ENCODE measurements at places on chromosomes 5 and 9.

DNA sequence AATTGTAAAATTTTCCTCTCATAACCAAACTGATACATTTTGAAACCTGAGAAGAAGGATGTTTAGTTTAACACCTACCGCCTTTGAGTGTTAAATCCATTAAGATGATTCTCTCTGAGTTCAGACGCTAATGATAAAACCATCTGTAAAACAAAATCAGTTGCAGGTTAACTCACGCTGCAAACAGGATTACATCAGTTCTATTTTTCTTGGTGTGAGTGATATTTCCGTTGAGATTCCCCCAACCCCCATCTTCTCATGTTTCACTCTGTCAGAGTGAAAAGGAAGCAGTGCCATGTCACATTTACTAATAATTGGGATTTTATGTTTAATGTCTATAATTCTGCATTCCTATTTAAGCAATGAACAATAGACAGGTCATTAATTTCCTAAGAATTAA is 146.5 kb downstream of the FANCC start:
- no peak for DNase-seq

DNA sequence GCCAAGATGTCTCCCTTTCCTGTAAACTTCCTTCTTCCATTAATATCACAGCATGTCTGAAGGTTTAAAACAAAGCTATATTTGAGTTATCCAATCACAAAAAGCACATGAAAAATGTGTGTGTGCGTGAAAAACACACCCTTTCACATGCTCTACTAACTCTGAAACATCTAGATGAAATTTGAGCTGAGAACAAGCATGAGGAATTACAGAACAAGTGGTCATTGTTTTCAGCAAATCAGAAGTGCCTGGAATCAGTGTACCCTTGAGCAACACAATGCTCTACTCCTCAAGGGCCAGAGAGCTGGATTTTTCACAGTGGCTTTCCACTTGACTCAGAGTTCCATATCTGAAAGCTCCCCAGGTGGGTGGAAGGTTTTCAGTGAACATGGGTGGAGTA is 255.9 kb downstream of the PSAT1 start:
- no peak for DNase-seq

- DNase-seq: no peak
These were observed 2.7 kb downstream of the ASTN2 start for GRCh38 chr9:117412006-117412715.

GRCh38 chr9:38732885-38733284 is 13.0 kb upstream of the FAM240B start:
- DNase-seq: no peak

DNA sequence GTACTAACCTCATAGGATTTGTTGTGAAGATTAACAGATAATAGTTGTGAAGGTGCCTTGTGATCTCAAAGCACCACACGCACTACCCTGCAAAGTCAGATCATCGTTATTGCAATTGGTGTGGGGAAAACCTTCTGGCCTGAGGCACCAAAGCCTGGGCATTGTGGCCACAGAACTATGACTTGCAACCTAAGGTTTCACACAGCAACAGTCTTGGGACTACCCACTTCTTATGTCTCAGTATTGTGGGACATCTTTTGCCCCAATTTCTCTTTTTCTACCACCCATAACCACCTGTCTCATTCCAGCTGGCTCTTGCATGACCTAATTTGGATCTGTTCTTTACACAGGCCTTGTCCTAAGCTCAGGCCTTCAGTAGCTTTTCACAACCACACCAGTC is 247.8 kb upstream of the NR4A3 start:
- no peak for DNase-seq

DNA sequence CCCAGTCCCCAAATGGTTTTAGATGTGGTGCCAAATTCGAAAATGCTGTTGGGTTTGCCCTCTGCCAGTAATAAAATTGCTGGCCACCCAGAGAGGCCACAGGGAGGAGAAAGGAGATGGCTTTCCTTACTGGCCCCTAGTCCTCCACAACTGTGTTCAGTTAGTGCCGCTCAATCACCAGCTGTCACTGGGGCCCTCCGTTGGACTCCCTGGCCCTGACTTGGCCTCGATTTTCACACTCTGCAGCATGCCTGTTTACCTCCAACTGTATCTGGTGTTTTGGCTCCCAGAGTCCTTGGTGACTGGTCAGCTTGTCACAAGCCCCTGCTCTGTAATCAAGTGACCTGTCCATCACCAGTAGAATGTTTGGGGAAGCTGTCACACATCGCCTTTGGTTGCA is 97.8 kb downstream of the PAPPA start:
- no peak for DNase-seq

GRCh38 chr5:14373685-14374084 is 207.9 kb upstream of the OTULINL start:
- DNase-seq: no peak

DNA sequence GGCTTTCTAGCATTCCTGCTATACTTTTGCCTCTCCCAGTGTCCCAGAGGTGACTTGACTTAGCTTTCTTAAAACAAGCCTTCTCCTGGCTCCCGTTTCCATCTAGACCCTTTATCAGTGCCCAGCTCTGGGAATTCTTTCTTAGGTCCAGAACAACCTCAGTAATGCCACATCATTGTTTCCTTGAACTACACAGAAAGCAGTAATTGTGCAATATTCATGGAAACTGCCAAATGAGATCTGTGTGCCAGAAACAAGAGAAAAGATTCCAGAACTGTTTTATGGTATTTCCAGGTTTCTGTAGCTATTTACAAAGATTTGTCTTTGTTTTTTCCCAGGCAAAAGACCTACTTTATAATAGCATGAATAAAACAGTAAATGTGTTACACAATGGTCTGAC is 391.3 kb downstream of the SLCO4C1 start:
- no peak for DNase-seq

- DNase-seq: no peak
These were observed at the start of gene FST for GRCh38 chr5:53480416-53481158. Gene FST, plus strand, starts transcription at chr5:53480629. Its CDS starts 163 bp downstream, at chr5:53480792.

DNA sequence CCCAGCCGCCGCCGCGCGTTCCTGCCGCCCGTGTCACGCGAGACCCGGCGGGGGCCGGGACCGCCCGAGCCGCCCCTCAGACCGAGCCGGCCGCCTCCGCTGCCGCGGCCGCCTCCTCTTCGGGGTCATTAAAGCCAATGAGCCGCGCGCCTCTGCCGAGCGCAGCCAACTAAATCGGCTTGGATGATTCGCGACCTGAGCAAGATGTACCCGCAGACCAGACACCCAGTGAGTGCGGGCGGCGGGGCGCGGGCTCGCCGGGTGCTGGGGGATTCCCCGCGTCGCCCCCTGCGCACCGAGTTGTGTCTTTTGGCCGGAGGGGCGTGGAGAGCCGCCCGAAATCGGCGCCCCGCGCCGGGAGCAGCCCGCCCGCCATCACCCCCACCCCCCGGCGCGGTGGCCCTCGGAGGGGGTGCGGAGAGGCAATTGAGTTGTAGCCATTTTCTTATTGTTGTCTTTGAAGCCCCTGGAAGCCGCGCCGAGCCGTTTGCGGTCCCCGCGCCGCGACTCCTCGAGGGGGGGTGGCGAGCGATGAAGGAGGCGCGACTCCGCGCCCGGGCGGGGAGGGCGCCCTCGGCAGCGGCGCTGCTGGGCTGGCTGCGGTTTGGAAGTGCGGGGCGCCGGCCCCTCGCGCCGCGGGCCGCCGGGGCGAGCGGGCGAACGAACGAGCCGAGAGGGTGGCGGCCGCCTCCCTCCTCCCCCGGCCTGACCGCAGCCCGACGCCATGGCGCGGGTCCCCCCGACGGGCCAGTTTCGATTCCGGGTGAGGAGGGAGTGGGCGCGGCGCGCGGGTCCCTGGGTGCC is 1.0 kb downstream of the TLE4 start:
- DNase-seq: no peak

DNA sequence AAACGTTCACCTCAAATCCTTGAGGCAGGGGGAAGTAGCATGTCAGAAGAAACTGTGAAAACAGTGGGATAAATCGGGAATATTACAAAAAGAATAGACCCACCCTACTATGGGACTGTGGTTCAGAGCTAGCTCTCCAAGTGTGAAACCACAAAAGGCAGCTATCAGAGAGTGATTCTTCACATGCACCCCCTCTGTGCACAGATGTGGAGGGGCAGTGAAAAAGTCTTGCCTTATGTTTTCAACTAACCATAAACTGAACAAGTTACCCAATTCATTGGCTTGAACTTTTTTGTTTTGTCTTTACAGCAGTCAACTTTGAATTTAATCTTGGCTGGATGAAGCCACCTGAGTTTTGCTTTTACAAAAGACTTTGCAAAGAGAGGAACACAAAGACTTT is 98.8 kb upstream of the NR4A3 start:
- DNase-seq: no peak

GRCh38 chr9:92761686-92762085 is 2.9 kb downstream of the BICD2 start:
- DNase-seq: no peak
